ENCODE measurements at places on chromosomes 7 and 10. TPM values are rescaled to one million over a fixed set of nuclear protein-coding genes. Genes with fewer than 3 reads are reported as not detected.

SLC18A3 gene
- total RNA-seq: not detected

THSD7A gene
- 1.3 TPM for total RNA-seq

GPR85 gene
- total RNA-seq: 0.50 TPM

CPA4 gene
- total RNA-seq: 0.27 TPM

DNA sequence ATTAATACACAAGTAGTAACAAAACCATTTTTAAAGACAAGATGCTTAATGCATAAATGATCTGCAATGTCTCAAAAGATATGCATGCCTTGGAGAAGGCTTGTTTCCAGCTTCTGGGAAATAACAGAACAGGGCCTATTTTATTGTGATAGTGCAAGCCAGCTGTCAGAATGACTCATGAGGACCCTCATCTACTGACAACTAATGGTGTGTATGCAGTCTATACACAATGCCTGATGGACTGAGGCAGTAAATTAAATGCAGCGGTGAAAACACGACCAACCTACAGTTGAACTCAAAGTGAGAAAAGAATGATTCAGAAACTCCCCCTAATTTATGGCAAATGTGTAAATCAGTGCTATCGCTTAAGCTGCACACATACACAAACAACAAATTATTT, 46.3 kb downstream of the VPS41 start:
- peaks cover 48% of the 10 kb centered on the region for H3K36me3 ChIP-seq
- no peaks in the 10 kb centered on the region for H3K27me3 ChIP-seq
- H3K27ac ChIP-seq: no peak overlapping the region
- no peaks in the 10 kb centered on the region for H3K4me1 ChIP-seq
- DNase-seq: no peak

DNA sequence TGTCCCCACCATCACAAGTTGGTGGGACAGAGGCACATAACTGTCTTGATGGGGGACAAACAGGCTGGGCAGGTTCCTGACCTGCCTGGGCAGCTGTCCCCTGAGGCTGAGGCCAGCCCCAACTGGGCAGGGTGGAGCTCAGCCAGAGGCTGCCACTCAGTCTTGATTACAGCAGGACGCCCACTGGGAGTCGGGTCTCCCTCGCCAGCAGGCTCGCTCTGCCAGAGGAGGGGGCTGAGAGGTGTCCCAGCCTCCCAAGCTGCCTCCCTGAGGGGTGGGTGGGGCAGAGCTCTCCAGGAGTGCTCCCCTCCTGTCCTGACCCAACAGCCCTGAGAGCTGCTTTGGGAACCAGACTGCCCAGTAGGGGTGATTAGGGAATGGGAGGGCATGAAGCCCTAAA, 1.8 kb upstream of the CAMK2G start:
- no peak overlapping the region for H3K27ac ChIP-seq
- H3K4me1 ChIP-seq: peaks cover 49% of the 10 kb centered on the region
- no peak for DNase-seq
- no peak overlapping the region for H3K4me3 ChIP-seq
- no peaks in the 10 kb centered on the region for H3K36me3 ChIP-seq

GRCh38 chr10:59622320-59623132, 87.1 kb downstream of the SLC16A9 start:
- DNase-seq: peak; percentile 21
- no peaks in the 10 kb centered on the region for H3K36me3 ChIP-seq
- no peaks in the 10 kb centered on the region for H3K4me1 ChIP-seq
- H3K4me3 ChIP-seq: no peak overlapping the region

DNA sequence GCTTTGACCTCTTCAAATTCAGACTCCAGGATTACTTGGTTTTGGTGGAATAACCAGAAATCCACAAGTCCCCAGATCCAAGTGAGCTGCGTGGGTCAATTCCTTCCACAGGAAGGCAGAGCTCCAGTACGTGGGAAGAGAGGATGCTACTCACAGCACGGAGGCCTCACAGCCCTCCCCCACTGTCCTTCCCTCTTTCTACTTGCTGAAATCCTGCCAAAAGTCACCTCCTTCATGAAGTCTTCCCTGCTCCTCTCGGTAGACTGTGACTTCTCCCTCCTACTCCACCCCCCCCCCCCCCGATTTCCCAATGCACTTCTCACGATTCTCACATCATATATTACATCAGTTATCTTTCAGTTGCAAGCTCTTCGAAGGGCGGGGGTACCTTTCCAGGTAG, 12.3 kb downstream of the CAMK2G start:
- H3K4me3 ChIP-seq: no peak overlapping the region
- H3K36me3 ChIP-seq: peaks cover 27% of the 10 kb centered on the region
- H3K4me1 ChIP-seq: peaks cover 22% of the 10 kb centered on the region
- H3K27ac ChIP-seq: no peak overlapping the region
- H3K27me3 ChIP-seq: no peaks in the 10 kb centered on the region

GRCh38 chr7:70681469-70682350, 450.2 kb upstream of the GALNT17 start:
- H3K4me1 ChIP-seq: no peaks in the 10 kb centered on the region
- H3K27me3 ChIP-seq: no peaks in the 10 kb centered on the region
- H3K4me3 ChIP-seq: no peak overlapping the region
- H3K36me3 ChIP-seq: no peaks in the 10 kb centered on the region

- peaks cover 9% of the 10 kb centered on the region for H3K27me3 ChIP-seq
- peaks cover 22% of the 10 kb centered on the region for H3K4me1 ChIP-seq
- no peak overlapping the region for H3K27ac ChIP-seq
- no peak for DNase-seq
Observed at GRCh38 chr10:42956045-42956444, 120.8 kb upstream of the RET start.

- H3K36me3 ChIP-seq: no peaks in the 10 kb centered on the region
- no peak for DNase-seq
- no peaks in the 10 kb centered on the region for H3K4me1 ChIP-seq
- no peak overlapping the region for H3K27ac ChIP-seq
- no peak overlapping the region for H3K4me3 ChIP-seq
Observed at GRCh38 chr10:125689955-125690569, 7.1 kb upstream of the TEX36 start.
